ENCODE measurements at places on chromosomes 5 and 9.

DNA sequence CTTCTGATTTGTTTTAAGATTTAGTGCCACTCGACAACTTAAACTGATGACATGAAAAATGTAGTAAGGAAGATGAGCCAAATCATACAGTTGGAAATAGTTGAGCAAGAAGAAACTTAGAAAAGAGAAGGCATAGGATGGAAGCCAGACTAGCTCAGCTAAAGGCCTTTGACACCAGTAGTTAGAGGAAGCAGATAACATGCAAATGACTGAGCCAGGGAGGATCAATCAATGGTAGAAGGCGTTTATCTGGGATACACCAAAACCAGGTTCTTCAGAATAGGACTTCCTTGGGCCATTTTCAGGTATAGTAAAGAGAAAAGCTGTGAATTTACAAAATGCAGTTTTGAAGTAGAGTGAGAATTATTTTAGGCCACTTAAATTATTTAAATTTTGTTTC lies 3.2 kb downstream of the TDRD7 start:
- DNase-seq: no peak

GRCh38 chr5:3339798-3340115 lies 255.9 kb upstream of the IRX1 start:
- no peak for DNase-seq

GRCh38 chr5:58273711-58274110 lies 186.2 kb downstream of the PLK2 start:
- DNase-seq: no peak

DNA sequence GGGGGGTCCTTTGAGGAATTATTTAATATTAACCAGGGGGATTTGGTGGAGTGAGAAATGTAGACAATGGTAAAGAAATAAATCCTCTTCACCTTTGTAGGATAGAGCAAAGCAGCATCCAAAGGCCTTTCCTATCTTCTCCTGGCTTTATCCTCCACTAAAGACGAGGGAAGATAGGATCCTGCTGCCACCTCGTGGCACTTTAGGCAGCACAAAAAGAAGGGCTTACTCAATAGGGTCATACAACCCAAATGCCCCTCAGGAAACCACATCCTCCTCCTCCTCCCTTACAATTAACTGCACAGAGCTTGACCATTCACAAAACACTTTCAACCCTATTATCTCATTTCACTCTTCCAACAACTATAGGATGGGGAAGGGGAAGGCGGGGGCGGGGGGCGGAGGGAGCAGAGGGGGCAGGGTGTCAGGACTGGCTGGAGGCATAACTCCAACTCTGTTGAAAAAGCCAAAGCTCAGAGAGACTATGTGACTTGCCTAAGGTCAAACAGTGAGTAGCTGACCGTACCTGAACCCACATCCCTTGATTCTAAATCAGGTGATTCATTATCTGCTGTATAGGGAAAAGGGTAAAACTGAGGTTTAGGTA lies 45.4 kb upstream of the MYOT start:
- DNase-seq: no peak

DNA sequence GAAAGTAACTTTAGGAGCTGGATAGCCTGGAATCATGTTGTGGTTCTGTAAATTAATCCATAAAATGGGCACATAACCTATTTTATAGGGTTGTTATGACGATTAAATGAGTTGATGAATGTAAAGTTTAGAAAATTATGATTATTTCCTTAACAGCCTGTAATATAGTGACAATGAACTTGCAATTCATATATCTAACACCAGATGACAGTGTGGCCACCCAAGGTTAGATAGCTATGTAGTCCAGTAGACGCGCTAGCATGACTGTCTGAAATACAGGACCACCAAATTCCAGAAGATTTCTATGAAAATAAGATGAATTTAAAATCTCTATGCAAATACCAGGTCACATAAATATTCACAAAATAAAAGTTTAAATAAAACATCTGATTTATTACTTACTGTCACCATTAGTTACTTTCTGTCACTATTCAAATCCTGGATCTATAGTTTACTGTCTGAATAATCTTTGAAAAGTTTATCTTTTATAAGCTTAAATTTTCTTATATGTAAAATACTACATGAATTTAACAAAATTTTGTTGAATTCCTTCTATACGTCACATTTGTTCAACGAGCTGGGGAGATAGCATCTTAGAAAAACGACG lies 26.1 kb upstream of the MACIR start:
- DNase-seq: no peak

- DNase-seq: no peak
Observed at GRCh38 chr9:137828527-137829259, 48.9 kb upstream of the CACNA1B start.

- DNase-seq: no peak
Observed at GRCh38 chr9:34406219-34406618, 29.5 kb upstream of the MYORG start.

DNA sequence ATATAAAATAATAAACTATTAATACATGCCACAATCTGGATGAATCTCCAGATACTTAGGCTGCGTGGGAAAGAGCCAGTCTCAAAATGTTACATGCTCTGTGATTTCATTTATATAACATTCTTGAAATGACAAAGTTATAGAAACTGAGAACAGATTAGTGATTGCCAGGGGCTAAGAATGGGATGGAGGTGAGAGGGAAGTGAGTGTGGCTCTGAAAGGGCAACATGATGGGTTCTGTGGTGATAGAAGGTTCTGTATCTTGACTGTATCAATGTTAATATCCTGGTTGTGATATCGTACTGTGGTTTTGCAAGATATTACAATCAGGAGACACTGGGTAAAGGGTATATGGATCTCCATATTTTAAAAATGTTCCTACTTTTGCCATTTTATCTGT lies 50.7 kb downstream of the SPEF2 start:
- DNase-seq: no peak

DNA sequence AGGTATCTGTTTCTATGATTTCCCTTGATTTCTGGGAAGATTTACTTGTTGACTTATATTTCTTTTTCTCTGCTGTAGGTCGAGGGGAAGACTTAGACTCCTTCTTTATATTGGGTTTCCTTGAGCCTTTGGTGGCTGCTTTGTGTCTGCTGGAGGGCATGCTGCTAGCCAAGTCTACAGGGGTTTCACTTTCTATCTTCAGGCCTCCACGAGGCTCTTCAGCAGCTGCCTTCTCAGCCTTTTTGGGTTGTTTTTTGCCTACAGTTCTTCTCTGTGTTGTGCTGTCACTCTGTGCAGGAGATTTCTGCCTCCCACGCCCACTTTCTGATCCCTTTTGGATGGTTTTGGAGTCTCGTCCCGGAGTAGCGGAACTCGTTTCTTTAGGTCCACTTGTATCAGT lies 23.2 kb downstream of the LEAP2 start:
- DNase-seq: no peak

GRCh38 chr5:131289738-131290137 lies 25.9 kb downstream of the CDC42SE2 start:
- no peak for DNase-seq

DNA sequence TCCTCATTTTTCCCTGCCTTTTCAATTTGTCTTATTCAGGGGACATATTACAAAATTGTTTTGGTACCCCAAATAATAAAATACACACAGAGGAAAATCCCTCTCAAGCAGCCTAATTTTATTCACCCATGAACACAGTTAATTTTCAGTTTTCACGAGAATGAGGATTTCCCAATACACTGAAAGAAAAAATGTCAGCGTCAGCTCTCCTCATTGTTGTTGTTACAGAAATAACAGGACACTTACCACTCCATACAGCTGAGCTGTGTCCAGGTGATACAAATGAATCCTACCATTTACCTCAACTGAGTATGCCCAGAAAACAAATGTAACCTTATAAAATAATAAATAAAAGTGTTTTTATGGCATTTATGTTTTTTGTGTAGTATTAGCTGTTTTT lies 144.6 kb upstream of the PCA3 start:
- DNase-seq: peak; percentile 10
